ENCODE measurements at places on chromosomes 6 and 20.

GRCh38 chr6:10779076-10779475 is 31.5 kb downstream of the TMEM14B start:
- no peak for DNase-seq

- no peak for DNase-seq
Observed at GRCh38 chr6:23980965-23981364, 145.1 kb upstream of the NRSN1 start.

GRCh38 chr6:25735261-25735660 is 19.3 kb upstream of the SLC17A4 start:
- DNase-seq: no peak

GRCh38 chr6:143205131-143205535 is 144.4 kb downstream of the AIG1 start:
- no peak for DNase-seq

GRCh38 chr6:53647462-53648094 is 18.0 kb downstream of the KLHL31 start:
- DNase-seq: no peak

GRCh38 chr6:3946778-3947177 is 97.6 kb downstream of the FAM50B start:
- no peak for DNase-seq

DNA sequence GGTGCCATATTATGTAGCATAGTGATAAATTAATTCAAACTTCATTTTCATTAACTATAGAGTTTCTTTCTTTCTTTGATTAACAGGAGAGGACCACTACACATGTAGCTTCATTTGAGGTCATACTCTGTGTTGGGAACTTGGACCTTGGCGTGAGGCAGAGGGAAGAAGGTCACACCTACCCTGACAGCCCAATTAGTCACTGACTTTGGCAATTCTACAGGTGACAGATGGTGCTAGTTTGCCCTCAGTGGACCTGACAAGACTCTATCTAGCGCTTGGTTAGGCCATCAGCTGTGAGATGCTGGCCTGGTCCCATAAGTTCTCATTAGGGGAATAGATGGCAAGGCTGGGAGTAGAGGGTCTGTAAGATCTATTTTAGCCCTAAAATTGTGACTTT is 14.2 kb downstream of the SLX4IP start:
- DNase-seq: no peak

GRCh38 chr6:12174878-12175277 is 115.3 kb upstream of the EDN1 start:
- no peak for DNase-seq

DNA sequence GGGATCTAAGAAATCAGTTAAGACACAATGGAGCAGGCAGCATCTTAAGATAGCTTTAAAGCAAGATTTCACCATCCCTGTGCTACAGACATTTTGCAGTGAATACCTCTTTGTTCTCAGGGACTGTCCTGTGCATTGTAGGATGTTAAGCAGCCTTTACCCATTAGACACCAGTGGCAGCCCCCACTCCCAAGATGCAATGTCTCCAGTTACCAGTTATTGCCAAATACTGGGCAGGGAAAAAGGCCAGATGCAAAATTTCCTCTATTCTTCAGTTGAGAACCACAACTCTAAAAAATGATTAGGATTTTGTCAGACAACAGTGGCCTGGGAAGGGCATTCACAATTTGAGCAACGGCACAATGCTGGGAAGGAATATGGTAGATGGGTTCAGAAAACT is 6.1 kb downstream of the FBXO5 start:
- no peak for DNase-seq

- peak; percentile 64 for DNase-seq
Observed at GRCh38 chr6:41705996-41706835, 29.2 kb downstream of the TFEB start.

GRCh38 chr6:50655848-50656453 is 57.4 kb upstream of the TFAP2D start:
- DNase-seq: no peak

- peak; percentile 43 for DNase-seq
Observed at GRCh38 chr20:62219992-62220665, at the start of gene HRH3. HRH3 (minus strand) TSS chr20:62220278; CDS start chr20:62219970, 308 bp downstream.

DNA sequence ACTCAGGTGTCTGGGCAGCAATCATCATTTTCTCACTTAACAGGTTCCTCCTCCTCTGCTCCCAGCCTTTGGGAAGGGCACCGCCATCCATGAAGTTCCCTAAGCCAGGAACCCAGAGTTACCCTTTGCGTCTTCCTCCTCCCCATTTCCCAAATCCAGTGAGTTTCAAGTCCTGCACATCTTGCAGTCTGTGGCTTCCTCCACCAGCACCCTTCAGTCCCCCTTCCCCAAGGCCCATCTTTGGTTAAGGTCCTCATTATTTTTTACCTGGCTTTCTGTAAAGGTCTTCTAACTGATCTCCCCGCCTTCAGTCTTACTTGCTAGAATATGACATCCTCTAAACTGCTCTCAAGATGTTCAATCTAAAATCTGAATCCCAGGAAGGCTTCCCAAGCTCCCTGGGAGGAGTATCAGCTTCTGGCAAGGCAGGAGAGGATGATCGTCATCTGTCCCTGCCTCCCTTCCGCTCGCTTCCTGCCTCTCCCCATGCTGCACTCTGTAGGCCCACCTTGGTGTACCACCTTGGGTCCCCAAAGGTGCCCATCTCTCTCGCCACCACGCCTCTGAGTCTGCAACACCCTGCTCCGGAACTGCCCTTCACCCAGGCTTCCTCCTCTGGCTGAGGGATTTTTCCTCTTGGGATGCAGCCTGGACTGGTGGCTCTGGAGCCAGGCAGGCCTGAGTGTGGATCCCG is 11.4 kb upstream of the DUSP22 start:
- no peak for DNase-seq

DNA sequence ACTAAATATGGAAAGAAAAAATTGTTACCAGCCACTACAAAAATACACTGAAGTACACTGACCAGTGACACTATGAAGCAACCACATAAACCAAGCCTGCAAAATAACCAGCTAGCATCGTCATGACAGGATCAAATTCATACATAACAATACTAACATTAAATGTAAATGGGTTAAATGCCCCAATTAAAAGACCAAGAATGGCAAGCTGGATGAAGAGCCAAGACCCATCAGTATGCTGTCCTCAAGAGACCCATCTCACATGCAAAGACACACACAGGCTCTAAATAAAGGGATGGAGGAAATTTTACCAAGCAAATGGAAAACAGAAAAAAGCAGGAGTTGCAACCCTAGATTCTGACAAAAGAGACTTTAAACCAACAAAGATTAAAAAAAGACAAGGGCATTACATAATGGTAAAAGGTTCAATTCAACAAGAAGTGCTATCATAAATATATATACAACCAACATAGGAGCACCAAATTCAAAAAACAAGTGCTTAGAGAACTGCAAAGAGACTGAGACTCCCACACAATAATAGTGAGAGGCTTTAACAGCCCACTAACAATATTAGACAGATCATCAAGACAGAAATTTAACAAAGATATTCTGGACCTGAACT is 104.8 kb downstream of the HACE1 start:
- no peak for DNase-seq

- DNase-seq: no peak
Observed at GRCh38 chr20:20205141-20205861, 153.0 kb downstream of the CFAP61 start.

- no peak for DNase-seq
Observed at GRCh38 chr6:139490482-139490881, 116.0 kb upstream of the CITED2 start.

DNA sequence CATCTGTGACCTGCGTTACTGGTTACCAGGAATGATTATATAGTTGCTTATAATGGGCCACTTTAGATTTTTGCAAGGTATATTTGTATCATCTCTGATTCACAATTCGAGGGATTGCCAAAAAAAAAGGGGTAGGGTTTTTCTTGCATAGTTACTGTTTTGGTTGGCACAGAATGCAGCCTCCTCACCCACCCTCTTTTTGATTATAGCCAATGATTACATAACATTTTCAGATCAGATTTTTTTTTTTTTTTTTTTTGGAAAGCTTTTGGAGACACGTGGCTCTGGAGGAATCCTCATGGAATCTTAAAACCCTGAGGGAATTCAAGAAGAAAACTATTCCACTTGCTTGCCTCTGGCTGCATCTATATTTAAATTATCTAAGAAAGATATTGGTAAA is 53.7 kb downstream of the UST start:
- DNase-seq: no peak

DNA sequence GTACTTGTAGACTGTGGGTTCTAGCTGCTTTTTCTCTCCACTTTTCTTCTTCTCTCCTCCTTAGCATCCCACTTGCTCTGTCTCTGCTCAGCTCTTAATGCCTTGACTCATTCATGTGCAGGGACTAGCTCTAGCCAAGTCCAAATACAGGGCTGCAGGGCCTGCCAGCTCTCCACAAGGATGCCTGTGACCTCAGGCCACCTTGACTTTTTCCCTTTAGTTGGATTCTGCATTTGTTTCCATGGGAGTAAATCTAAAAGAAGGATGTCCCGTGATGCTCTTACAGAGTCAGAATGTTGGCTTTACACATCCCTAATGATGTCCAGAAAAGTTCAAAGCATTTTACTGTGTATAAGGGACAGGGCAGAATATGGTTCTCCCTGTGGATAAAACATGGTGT is 101.8 kb upstream of the PREP start:
- DNase-seq: no peak

DNA sequence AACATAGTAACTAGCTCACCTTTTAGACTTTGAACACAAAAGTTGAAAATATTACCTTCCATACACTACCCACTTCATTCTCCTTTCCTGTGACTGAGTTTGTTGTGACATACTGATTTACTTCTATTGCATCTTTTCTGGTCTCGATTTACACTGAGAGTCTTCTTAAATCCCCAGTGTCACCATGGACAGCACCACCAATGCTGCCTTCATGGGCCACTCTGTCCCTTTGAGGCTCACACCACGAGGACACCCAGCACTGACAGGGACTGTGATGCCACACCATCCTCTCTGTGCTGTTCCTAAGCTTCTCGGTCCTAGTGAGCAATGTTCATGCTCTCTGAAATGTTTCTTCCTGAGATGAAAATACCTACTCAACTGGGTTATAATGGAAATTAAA is 337.1 kb upstream of the IRAK1BP1 start:
- DNase-seq: no peak

DNA sequence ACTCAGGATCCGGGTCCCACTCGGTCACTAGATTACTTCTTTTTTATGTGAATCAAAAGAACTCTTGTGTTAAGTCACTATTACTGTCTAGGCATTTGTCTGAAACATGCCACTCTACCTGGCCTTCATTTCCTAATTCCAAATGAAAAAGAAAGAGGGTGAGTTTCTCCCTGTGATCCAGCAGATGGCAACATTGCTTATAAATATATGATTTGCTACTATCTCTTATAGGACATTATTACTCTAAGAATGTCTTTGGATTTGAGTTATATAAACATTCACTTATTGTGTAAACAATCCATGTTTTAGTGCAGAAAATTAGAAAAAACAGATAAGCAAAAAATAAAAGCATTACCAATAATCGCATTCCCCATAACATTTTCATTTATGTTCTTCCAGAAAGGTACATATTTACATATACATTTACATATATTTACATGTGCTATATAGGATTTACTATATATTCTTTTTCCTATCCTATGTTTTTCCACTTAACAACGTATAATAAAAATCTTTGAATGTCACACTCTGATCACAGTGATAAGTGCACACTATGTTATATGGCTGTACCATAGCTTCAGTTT is 66.9 kb downstream of the FAXC start:
- DNase-seq: no peak

DNA sequence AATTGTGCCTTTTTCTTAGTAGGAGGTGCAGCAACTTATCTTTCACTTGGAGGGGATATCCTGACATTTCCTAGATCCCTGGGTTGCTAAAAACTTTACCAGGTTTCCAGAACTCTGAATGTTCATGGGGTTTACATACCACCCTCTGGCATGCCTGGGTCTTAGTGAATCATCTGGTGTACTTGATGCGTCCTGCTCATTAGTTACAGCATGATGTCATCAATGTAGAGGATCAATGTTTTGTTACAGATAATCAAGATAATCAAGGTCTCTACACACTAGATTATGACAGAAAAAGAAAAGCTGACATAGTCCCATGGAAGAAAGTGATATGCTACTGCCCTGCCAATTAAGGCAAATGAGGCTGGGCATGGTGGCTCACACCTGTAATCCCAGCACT is 27.0 kb downstream of the FITM2 start:
- DNase-seq: no peak

- no peak for DNase-seq
Observed at GRCh38 chr6:140078561-140079125, 704.2 kb upstream of the CITED2 start.

DNA sequence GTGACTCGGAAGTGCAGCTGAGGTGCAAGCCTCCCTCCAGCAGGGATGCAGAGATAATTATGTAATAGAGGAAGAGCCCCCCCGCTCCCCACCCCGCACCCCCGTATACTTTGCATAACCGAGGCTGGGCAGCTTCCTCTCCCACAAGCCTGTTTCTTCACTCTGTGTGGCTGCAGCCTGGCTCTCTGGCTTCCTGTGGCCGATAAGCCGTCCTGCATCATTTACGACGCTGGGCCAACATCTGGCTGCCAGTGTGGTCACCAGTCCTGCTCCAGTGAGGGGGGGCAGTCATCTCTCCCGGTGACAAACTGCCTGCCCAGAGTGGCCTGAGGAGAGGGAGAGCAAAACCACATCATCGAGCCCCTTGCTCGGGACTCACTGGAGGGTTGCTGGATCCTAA is 59.2 kb downstream of the RBM38 start:
- DNase-seq: no peak

DNA sequence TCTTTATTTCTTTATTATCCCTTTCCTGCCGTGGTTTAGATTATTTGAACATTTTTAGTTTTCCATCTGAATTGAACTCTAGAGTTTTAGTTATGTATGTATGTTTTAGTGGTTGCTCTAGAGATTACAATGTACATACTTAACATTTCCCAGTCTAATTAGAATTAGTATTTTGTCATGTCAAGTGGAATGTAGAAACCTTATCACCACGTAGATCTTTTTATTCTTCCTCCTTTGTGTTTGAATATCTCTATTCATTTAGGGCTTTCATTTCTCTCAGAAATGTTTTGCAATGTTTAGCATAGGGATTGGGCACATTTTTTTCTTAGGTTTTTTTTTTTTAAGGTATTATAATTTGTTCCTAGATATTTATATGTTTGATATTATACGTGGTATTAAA is 73.1 kb upstream of the EZR start:
- no peak for DNase-seq

GRCh38 chr6:70241991-70242420 is 60.9 kb downstream of the COL9A1 start:
- DNase-seq: no peak

GRCh38 chr6:37557645-37558114 is 58.0 kb upstream of the CCDC167 start:
- DNase-seq: no peak

DNA sequence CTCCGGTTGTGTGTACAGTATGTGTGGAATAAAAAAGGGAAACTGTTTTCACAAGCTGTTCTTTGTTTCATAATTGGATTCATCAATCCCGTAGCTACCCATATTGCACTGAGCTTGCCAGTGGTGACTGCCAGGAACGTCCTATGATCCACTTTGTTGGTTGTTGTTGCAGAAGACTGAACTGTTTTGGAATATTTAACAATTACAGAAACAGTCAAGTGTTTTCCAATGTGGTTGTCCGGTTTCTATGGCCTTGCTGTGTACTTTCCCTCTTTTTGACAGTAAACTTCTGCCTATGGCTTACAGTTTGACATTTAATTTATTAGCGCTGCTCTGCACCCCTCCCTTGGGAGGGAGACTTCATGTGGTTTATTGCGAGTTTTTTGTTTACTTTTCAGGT is 141.2 kb downstream of the DTNBP1 start:
- DNase-seq: no peak

All from stimulated activated CD4-positive, alpha-beta T cell treated with anti-CD3 and anti-CD28 coated beads, Interleukin-12 subunit alpha, Interleukin-12 subunit beta, amount 100 ng/mL, for 4 hours (primary cell).